ENCODE measurements at places on chromosomes 3 and 15.
A peak's percentile ranks its signal among the peaks of the same experiment; 100 is the strongest.

DNA sequence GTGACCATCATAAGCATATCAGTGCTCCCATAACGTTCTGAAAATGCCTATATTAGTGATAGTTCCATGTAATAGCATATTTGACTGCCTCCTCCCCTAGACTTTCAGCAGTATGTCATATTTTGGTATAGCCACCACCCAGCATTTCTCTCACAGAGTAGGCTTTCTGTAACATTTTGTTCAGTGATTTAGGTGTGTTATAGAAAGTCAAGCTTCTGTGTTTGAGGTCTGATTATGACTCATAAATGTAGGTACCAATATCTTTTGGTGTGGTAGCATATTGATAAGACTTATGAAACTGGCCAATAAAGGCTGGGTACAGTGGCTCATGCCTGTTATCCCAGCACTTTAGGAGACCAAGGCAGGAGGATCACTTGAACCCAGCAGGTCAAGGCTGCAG lies 34.3 kb upstream of the ZMAT3 start:
- no peak for DNase-seq

GRCh38 chr15:60079210-60079609 lies 75.1 kb downstream of the FOXB1 start:
- DNase-seq: peak; percentile 2

- DNase-seq: peak; percentile 61
Observed at GRCh38 chr3:196968233-196969133, at the start of gene PIGZ. Gene PIGZ, minus strand, starts transcription at chr3:196968833. Its CDS starts 16,802 bp downstream, at chr3:196952031.

DNA sequence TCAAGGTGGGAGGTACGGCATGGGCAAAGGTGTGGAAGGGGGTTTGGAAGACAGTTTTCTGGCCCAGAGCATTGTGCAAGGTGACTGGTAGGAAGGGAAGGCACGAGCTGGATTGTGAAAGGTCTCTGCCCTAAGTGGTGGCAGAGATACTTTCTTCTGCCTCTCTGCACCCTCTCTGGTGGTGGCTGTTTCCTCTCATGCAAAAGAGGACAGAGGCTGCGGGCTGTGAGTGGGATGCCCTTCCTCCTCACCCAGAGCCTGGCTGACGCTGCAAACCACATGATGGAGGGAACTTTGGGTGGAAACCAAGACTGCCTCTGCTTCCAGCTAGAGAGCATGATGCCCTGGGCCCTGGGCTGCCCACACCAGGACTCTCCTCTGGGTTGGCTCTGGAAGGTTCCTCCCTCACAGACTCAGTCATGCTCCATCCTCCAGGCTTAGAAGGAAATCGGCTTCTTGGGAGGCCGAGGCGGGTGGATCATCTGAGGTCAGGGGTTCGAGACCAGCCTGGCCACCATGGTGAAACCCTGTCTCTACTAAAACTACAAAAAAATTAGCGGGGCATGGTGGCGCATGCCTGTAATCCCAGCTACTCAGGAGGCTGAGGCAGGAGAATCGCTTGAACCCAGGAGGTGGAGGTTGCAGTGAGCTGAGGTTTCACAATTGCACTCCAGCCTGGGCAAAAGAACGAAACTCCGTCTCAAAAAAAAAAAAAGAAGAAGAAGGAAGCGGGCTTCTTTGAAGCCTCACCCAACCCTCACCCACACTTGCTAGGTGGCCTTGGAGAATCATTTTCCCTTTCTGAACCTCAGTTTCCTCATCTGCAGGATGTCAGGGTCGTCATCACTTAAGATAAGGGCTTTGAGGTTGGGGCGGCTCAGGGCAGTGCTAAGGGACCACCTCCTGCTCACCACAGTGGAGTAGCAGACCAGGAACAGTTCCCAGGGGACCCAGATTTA lies 8.3 kb downstream of the PSTPIP1 start:
- DNase-seq: peak; percentile 5

GRCh38 chr3:28247286-28247685 lies 5.9 kb downstream of the CMC1 start:
- DNase-seq: no peak

DNA sequence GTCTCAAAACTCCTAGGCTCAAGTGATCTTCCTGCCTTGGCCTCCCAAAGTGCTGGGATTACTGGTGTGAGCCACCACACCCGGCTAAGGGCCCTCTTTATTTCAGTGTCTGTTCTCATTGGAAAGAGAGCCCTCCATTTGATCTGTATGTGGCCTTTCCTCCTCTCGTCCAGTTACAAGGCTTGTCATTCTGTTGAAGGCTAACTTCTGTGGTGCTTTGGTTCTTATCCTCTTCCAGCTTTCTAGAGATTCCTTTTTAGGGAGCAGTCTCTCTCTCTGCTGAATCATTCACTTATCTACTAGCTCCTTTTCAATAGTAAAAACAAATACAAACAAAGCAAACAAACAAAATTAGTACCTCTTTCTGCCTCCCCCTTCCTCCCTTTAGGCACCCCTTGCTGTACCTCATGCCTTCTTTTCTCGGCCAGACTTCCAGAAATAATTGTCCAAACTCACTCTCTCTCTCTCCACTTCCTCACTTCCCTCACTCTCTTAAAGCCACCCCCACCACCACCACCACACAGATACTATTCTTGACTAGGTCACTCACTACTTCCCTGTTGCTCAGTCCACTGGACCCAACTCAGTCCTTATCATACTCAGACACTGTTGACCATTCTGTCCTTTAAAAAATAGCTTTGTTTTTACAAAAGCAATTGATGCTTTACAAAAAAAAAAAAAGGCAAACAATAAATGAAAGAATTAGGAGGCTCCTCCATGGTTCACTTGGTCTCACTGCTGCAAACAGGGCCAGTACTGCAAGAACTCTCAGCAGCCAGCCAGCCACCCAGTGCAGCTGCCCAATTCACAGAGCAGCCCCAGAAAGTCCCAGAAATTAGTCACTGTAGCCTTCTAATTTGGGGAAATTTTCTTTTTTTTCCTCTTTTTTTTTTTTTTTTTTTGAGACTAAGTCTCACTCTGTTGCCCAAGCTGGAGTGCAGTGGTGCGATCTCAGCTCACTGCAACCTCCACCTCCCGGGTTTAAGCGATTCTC lies 31.7 kb upstream of the RAB11A start:
- peak; percentile 21 for DNase-seq

- no peak for DNase-seq
Observed at GRCh38 chr3:12722226-12722625, 36.8 kb downstream of the TMEM40 start.

DNA sequence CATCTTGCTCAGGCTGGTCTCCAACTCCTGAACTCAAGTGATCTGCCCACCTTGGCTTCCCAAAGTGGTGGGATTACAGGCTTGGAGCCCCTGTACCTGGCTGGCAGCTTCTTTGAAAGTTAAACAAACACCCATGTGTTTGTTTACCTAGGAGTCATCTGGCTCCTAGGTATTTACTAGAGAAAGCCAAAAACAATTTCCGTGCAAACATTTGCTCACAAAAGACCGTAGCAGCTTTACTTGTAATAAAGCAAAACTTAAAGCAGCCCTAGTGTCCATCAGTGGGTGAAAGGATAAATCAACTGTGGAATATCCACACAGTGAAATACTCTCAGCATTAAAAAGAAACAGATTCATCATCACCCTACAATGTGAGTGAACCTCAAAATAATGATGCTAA lies 29.4 kb upstream of the XCR1 start:
- no peak for DNase-seq

- DNase-seq: no peak
Observed at GRCh38 chr3:106688464-106688863, 688.8 kb upstream of the CCDC54 start.

DNA sequence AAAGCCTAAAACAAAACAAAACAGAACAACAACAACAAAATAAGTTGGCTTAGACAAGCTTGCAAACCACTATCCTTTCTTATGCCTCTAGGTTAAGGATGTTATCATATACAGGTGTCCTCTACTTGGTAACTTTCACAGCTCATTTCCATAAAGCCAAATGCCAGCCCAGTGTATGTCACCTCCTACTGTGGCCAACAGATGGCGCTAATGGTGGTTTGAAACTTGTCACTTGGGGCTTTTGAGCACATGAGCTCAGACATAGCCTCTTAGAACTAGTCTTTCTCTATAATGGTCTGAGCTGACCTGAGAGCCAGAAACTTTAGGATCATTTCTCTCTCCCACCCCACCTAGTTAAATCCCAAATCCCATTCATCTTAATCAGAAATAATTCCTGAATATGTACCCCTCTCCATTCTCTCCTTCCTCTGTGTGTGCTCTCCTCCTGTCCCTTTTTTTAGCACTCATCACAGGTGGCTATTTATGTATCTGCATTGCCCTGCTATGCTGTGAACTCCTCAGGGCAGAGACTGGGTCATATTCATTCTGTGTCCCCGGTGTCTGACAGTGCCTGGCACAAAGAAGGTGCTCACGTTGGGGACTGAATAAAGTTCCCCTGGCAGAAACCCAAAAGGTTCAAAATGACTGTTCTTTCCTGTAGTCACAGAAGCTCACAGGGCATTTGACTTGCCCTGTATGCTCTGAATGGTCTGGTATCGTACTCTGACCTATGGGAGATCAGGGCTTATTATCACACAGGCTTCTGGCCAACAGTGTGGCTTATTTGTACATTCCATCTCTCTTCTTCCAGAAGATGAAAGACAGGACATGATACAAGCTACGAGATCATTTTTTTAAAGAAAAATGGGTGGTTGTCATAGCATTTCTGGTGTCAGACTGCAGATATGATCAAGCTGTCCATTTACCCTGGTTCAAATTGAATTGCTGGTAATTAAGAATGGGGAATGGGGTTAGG lies 319.3 kb upstream of the AZI2 start:
- DNase-seq: peak; percentile 61

DNA sequence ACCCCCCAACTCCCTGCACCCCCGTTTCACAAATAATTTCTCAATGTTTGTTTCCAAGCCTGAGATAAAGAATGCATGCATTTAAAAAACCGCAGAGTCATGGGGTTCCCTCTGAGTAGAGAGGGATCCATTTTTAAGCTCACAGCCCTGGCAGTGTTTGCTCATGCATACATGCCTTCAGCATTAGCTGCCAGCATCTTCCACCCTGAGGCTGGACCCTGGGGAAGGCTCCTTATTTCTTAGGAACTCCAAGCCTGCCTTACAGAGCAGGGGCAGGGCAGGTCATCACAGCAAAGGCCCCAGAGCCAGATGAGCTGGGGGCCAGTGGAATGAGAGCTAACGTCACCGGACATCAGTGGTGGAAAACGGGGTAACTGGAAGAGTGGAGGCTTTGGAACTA lies 31.3 kb downstream of the TLE3 start:
- DNase-seq: no peak

- DNase-seq: no peak
Observed at GRCh38 chr3:192216067-192216466, 511.3 kb downstream of the FGF12 start.

DNA sequence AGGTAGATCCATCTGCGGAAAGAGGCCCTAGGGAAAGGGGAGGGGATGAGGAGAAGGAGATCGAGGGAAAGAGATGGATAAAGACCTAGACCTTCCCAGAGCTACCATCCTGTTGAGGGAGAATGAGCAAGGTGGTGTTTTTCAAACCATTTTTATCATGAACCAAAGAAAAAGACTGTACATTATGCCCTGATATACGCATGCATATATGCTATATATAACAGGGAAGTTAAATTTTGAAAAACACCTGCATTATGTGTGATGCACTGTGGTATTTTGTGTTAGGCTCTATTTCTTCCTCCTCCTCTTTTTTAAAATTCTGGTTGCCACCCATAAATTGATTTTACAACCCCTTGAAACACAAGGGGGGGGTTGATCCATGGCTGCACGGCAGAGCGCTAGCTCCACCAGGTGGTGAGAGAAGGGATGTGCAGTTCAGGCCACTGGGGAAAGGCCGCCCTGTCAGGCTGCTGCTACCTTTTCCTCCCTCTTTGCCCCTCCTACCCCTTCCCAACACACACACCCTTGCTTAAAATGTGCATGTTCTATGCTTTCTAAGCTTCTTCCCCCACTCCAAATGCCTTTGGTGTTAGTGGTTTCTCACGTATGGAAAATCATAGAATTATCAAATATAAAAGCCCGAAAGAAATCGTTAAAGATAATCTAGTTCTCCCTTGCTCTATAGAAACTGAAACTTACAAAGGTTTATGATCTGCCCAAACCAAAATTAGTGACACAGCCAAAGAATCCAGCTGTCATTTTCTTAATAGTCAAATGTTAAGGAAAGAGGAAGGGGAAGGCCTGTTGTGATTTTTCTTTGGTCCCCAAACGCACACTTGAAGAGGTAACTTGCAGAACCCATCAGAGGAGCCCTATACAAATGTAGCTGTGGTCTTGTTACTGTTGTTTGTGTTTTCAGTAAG lies 262.0 kb upstream of the UMPS start:
- DNase-seq: peak; percentile 62

GRCh38 chr15:37099319-37100108 lies 835 bp downstream of the MEIS2 start:
- DNase-seq: peak; percentile 20

DNA sequence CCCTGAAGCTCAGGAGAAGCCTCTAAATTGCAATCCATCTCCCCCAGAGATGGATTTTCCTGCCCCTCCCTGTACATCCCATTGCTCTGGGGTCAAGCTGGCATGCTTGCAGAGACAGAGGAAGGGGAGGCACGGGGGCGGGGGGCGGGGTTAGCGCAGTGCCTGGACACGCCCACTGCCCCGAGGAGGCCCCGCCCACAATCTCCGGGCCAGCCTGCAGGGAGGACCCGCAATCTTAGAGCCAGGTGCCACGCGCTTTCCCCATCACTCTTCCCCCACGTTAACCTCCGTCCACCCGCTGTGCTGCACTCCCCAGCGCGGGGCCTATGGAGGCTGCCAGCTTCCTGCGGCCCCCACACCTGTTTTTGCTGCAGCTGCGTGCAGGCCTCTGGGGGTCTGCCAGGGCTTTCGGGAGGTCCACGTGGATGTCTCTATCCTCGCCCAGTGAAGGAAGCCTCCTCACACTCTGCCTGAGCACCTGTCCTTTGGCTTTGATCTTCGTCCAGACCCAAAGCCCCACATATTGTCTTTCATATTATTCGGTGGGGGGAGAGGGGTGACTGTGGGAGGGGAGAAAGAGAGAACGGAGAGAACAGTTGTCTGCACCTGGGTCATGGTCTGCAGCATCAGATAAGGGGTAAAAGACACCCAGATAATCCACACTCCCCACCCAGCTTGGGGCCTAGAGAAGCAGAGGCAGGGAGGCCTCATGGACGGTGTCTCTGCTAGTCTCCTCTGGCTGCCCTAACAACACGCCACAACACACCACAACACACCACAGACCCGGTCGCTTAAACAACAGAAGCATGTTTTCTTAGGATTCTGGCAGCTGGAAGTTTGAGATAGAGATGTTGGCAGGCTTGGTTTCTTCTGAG lies 118.0 kb upstream of the MEF2A start:
- DNase-seq: peak; percentile 30

GRCh38 chr3:13565581-13566452 lies 16.9 kb downstream of the FBLN2 start:
- no peak for DNase-seq

GRCh38 chr3:27483117-27484014 lies 818 bp downstream of the SLC4A7 start:
- DNase-seq: peak; percentile 56

GRCh38 chr3:184556582-184557347 lies 4.8 kb upstream of the EPHB3 start:
- DNase-seq: no peak

DNA sequence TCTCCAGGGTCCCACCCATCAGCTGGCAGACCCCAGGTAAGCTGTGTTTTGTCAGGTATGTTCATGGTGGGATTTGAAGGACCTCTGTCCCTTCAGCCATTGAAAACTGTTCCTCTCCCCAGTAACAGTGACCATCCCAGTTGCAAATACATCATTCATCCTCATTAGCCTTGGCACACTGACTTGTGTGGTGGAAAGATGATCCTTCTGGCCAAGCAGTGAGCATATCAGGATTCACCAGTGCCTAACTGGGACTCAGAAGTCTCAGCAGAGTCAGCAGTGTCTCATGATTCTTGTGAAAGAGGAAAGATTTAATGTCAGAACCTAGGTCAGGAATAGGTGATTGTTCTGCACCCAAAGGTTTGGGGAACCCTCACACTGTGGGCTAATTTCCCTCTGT lies 90.2 kb downstream of the DNAJB8 start:
- no peak for DNase-seq
